ENCODE measurements at places on chromosomes 12 and 14.

DNA sequence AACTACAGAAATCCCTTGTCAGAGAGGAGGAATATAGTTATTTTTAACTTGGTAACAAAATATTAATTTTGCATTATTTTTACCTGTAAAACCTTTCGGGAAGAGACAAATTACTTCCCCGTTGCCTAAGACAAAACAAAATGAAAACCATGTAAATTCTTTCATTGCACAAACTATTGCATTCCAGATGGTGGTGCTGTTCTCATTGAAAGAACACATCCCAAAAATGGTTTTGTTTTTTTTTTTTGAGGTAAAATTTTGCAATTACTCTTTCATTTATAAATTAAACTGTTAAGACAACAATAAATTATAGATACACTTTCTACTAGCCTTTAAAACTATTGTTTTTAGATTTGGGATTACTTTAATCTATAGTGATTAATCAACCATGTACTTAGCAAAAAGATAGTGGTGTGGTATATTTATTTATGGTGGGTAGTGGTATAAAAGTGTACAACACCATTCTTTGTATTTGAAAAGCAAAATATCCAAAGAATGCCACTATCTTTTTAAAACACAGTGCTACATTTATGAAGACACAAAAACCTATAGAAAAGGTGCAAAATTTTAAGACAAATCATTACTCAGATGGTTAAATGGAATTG, 115.5 kb downstream of the SLC38A1 start:
- no peak for DNase-seq

GRCh38 chr12:122934722-122935121, 31.5 kb downstream of the ABCB9 start:
- no peak for DNase-seq

GRCh38 chr14:69553252-69553651, 21.4 kb downstream of the CCDC177 start:
- DNase-seq: no peak

GRCh38 chr12:68980476-68981212, 47.7 kb upstream of the CPM start:
- no peak for DNase-seq

DNA sequence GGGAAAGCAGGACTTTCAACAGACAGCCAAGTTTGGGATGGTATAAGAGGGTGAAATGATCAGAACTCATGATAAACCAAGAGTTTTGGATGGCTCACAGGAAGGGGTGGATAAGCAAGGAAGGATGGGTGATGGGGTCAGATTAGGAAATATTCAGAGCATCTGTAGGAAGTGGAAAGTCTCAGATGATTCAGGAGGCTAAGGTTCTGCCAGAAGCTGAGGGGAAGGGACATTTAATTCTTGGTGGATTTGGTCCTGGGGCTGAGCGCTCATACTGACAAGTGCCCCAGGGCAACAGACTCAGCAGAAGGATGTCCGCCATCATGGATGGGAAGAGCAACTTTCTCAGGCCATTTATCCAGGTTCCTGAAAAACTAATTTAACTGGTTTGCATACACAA, 28.4 kb upstream of the BDKRB2 start:
- no peak for DNase-seq

- no peak for DNase-seq
These were observed 34.6 kb downstream of the FIGNL2 start for GRCh38 chr12:51813931-51814310.

GRCh38 chr14:23704890-23705289, 68.7 kb downstream of the DHRS2 start:
- no peak for DNase-seq

GRCh38 chr12:5031958-5032357, 11.7 kb upstream of the KCNA5 start:
- DNase-seq: no peak

- no peak for DNase-seq
These were observed 40.7 kb downstream of the ATG14 start for GRCh38 chr14:55370883-55371455.

- DNase-seq: no peak
These were observed 87.7 kb downstream of the ITPK1 start for GRCh38 chr14:93027810-93028723.

DNA sequence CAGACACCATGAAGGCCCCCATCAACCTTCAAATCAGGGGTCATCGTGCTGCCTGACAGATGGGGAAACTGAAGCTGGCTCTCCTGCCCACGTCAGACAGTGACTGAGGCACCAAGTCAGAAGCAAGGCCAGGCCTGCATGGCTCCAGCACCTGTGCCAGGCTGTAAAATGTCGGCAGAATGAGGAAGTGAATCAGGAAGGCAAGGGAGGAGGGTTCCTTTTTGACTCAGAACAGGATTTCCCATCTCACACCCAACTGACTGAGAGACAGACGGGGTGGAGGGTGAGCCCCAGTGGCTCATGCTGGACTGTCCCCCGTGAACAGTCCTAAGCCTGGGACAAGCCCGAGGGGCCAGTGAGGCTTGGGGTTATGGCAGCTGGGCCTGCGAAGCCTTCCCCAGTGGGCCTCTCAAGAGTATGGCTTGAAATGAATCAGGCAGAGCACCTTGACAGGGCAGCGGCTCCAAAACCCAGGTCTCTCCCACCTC, 20.9 kb downstream of the SYNE3 start:
- no peak for DNase-seq

- peak; percentile 55 for DNase-seq
These were observed 1.9 kb upstream of the BAZ2A start for GRCh38 chr12:56631790-56632700.

Data from activated CD4-positive, CD25-positive, alpha-beta regulatory T cell treated with anti-CD3 and anti-CD28 coated beads, Interleukin-2, amount 50 U/mL, for 72 hours (primary cell).